ENCODE measurements at places on chromosomes 13 and 19.

GRCh38 chr13:100610391-100611347, 22.1 kb upstream of the GGACT start:
- DNase-seq: no peak

DNA sequence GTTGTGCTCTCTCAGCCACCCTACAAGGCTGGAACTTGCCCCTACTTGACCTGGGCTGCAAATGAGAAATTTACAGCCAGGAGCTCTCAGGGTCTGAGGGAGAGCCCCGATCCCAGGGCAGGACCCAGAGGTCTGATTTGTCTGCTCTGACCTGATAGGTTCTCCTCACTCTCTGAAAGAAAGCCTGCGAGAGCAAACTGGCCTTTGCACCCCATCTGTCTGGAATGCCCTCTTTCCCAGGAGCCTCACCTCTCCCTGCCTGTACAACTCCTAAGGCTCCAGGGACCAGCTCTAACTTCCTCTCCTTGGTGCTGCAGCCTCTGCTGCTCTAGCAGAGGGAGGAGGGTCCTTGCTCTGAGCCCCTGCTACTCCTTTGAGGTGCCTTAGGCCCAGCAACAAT, 137.8 kb downstream of the UQCRFS1 start:
- no peak for DNase-seq

- no peak for DNase-seq
Observed at GRCh38 chr13:42007844-42008243, 40.6 kb upstream of the DGKH start.

DNA sequence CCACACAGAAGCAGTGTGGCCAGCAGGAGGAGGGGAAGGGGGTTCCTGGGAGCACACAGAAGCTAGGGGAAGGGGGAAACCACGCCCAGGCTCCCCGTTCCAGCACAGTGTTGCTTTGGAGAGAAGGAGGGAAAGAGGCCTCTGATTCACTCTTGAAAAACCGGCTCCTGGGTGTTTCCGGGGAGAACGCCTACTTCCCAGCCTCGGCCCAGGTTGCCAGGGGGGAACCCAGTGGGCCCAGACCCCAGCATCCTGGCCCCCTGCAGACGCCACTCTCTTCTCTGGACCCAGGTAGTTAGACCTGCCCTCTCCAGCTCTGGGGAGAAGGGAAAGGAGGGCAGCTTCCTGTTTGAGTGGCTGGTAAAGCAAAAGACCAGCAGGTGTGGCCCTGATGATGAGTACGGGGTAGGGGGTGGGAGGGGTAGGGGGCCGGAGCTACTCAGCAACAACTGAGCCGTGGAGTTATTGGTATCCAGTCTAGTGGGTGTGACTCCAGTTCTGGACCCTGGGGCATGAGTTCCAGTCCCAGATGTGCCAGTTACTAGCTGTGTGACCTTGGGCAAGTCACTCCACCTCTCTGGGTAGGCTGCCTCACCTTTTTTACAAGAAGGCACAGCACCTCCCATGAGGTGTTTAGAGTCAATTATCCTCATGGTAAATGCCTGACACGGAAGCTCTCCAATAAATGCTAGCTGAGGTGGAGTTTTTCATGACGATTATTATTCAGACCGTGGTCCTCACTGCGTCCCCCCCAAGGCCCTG, 836 bp downstream of the GIPC1 start:
- DNase-seq: no peak

GRCh38 chr13:94677799-94678198, 34.5 kb downstream of the SOX21 start:
- no peak for DNase-seq

GRCh38 chr19:18417250-18418028, 1.8 kb upstream of the SSBP4 start:
- peak; percentile 50 for DNase-seq

- no peak for DNase-seq
Observed at GRCh38 chr19:19192910-19193423, 909 bp downstream of the RFXANK start.

DNA sequence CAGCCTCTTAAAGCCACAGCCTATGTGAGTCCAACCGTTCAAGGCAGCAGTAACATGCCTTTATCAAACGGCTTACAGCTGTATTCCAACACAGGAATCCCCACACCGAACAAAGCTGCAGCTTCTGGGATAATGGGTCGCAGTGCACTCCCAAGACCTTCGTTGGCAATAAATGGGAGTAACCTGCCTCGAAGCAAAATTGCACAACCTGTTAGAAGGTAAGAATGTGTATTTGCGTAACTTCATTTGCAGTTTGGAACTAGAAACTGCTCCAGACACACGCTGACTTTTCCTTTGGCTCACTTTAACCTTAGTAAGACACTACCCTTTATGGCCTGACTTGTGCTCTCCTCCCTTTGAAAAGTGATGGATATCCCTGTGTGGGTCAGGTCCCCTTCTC, 63.4 kb downstream of the SLAIN1 start:
- no peak for DNase-seq

DNA sequence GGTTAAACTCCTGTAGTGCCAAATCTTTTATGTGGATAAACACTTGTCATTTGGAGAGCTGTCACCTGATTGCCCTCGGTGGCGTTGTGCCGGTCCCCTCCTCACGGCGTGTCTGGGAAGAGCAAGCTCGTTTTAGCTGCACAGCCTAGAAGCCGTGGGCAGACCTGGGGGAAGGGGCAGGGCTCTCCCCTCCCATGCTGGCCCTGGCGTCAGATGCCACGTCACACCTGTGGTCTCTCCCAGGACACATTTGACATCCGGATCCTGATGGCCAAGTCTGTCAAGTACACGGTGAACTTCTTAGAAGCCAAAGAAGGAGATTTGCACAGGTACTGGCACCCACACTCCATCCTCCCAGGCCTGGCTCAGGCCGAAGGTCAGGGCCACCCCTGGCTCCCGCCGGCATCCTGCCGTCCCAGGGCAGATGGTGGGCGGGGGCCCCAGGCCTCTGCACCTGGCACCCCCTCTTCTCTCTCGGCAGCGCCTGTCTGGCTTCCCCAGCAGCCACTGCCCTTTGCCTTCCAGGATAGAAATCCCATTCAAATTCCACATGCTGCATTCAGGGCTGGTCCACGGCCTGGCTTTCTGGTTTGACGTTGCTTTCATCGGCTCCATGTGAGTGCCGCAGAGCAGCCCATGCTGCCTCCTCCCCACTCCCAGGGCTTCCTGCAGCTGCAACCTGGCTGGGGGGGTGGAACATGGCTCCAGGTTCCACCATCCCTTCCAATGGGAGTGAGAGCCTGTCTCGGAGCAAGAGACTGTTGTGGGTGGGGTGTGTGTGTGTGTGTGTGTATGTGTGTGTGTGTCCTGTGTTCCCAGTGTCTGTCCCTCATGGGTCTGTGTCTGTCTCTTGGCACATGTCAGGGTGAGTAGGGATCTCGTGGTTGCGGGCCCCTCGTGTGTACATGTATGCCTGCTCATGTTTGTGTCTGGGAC, 8.8 kb downstream of the YIPF2 start:
- DNase-seq: no peak

GRCh38 chr13:60448907-60449510, 52.0 kb downstream of the TDRD3 start:
- DNase-seq: no peak

- no peak for DNase-seq
Observed at GRCh38 chr19:1700733-1701663, 48.6 kb upstream of the TCF3 start.

Data from activated CD4-positive, alpha-beta T cell treated with anti-CD3 and anti-CD28 coated beads, Interleukin-2, amount 50 U/mL, for 48 hours (primary cell).